Activated CD4-positive, CD25-positive, alpha-beta regulatory T cell treated with anti-CD3 and anti-CD28 coated beads, Interleukin-2, amount 50 U/mL, for 72 hours (primary cell): ENCODE measurements at places on chromosomes 5 and 9.

GRCh38 chr5:122121479-122122465 lies 7.6 kb upstream of the ZNF474 start:
- DNase-seq = no peak

DNA sequence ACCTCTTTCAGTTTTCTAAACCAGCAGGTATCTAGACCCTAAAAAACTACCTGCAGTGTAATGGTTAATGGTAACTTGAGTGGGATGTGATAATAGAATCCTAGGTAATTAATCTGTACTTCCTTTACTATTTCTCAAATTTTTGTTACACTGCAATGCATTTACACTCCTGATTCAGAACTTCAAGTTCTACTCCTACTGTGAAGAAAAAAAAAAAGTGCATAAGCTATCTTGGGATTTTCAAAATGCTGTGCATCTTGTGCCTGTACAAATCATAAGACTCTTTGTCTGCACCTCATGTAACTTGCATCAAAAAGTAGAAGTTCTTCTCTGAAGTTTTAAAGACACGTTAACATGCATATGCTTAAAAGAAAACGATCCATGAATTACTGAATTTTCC lies 554.1 kb downstream of the CETN3 start:
- no peak for DNase-seq

DNA sequence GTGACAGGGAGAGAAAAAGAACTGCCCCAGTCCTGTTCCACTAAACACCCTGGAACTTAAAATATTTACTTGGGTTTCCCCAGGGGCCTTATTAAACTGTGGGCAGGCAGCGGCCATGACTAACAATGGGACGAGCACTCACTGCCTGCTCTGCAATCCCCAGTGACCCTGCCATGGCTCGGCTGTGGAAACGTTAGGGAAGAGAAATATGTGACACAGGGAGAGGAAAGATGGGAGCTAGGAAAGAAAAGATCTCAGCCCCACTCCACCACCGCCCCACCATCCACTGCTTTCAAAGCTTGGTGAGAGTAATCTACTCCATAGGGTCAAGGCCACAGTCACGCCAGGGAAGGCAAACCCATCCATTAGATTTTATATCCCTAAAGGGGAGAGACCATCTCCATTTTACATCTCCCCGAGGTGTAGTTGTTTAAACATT lies 117.6 kb downstream of the EFNA5 start:
- DNase-seq = no peak

GRCh38 chr9:93652604-93653592 lies 76.5 kb downstream of the PHF2 start:
- DNase-seq = no peak

DNA sequence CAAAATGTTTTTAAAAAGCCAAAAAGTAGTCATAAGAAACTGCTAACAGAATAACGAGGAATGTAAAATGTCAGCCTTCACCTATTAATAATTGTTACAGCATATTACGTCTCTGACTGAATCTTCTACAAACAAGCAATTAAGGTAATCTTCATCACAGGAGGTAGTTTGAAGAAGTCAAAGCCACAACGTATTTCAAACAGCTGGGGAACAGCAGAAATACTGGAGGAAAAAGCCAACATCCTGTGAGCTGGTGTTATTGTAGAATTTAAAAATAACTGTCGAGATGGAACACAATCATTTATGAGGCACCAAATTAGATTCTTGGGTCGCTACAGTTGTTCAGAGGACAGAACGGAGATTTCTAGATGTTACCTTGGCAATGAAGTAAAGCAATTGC lies 450.5 kb downstream of the AGTPBP1 start:
- DNase-seq = no peak

DNA sequence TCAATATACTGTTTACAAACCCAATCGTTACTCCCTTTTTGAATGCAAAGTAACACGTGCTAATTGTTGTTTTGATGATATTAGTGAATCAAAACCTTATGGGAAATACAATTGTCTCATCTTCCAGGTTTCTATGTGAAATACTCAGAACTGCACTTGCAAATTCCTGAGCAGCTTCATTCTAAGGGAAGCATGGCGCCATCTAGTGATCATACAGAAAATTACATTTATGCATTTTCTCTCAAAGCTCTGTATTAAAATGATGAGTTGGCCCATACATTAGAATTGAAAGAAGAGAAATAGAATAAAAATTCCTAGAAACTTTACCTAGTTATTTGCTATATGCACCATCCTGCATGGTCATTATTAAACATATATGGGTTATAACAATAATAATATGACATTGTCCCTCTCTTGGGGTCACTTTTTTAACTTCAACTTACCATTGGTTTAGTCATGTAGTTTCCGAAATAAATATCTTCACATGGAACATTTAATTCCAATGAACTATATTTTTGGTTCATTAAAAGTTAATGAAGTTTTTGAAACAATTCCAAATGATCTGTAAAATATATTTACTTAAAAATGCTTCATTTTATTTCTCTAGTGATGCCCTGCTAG lies 220.0 kb downstream of the PDE4D start:
- no peak for DNase-seq
